RCC 7860 (cell line): ENCODE measurements at places on chromosomes 7 and 10.

DNA sequence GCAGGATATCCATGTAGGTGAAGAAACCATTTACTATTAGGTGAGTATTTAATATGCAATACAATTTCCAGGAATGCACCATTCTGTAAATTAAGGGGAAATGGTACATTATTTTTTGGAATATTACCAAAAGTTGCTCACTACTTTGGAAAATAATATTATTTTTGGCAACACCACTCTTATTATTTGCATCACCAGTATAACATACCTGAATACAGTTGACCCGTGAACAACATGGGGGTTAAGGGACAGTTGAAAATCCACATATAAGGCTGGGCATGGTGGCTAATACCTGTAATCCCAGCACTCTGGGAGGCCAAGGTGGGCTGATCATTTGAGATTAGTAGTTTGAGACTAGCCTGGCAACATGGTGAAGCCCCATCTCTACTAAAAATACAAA is 21.2 kb upstream of the FHIP2A start:
- DNase-seq, result no peak

- no peak for DNase-seq
These were observed 37.2 kb downstream of the PIK3AP1 start for GRCh38 chr10:96683065-96683464.

DNA sequence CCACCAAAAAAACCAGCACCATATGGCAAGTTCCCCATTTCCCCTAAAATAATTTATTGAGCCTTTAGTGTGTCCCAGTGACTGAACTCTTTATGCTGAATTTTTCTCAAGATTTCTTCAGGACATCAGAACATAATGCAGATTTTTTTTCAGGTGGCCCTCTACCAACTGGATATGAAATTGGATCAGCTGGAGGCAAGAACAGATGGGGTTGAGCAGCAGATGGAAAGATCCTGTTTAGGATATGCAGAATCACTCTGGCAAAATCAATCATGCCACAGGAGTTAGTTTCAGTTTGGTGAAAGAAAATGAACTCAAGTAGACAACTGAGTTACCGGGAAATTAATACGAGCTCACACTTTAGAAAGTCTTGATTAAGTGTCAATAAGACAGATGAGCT is 761.5 kb upstream of the C7orf33 start:
- DNase-seq, result no peak

- peak; percentile 85 for DNase-seq
These were observed 153.0 kb downstream of the WNT2 start for GRCh38 chr7:117169907-117170306.

- DNase-seq, result no peak
These were observed 142.4 kb downstream of the C1GALT1 start for GRCh38 chr7:7324698-7325097.

- DNase-seq, result no peak
These were observed 181.8 kb downstream of the CDK14 start for GRCh38 chr7:90777886-90778285.

GRCh38 chr10:69721690-69722310 is 79.9 kb upstream of the COL13A1 start:
- no peak for DNase-seq

DNA sequence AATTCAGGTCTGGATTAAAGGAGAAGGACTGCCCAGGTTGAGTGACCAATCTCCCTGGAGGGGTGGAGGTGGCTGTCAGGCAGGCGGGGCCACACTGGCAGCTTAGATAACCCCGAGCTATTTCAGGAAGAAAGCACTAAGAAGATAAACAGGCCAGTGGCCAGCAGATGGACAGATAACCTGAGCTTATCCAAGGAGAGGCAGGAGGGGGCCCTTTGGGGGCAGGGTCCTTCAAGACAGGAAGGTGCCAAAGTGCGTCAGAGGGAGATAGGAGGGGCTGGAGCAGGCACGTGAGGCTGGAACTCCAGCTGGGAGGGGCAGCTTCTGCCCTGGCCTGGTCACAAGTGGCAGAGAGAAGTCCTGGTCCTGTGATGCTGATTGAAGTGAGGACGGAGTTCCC is 29.8 kb upstream of the PODXL start:
- no peak for DNase-seq

GRCh38 chr10:75012471-75012870 is 99.0 kb upstream of the SAMD8 start:
- no peak for DNase-seq

GRCh38 chr7:2755531-2755930 is 67.5 kb downstream of the AMZ1 start:
- DNase-seq, result no peak

DNA sequence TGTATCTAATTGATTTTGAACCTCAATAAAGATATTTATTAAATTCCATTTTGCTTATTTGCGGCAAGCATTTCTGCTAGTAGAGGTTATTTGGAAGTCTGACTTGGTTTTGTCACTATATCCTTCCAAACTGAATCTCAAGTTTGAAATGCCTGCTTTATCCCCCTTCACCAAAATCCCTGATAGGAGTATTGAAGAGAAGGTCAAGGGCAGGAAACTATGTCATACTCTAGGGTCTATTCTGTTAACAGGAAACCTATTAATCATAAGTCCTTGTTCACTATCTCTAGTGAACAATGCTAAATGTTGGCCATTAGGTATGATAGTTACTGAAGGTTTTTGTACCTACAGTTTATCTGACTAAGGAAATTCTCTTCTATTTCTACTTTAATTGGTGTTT is 11.5 kb downstream of the GNAT3 start:
- DNase-seq, result no peak

DNA sequence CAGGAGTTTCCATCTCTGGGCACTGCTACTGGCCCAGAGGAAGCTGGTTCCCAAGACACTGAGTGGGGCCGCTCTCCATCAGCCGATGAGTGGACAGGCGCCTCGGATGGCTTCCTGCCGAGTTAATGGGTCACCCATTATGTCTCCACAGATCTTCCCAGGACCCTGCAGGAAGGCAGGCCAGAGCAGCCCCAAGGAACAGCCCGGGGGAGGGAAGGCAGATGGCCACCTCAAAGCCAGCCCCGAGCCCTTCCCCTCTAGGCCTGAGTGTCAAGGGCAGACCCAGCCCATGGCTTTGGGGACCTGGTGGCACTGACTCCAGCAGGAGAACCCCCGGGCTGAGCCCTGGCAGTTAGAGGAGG is 3.4 kb upstream of the LFNG start:
- DNase-seq, result peak; percentile 99

GRCh38 chr7:27300421-27300820 is 57.8 kb downstream of the EVX1 start:
- DNase-seq, result no peak

DNA sequence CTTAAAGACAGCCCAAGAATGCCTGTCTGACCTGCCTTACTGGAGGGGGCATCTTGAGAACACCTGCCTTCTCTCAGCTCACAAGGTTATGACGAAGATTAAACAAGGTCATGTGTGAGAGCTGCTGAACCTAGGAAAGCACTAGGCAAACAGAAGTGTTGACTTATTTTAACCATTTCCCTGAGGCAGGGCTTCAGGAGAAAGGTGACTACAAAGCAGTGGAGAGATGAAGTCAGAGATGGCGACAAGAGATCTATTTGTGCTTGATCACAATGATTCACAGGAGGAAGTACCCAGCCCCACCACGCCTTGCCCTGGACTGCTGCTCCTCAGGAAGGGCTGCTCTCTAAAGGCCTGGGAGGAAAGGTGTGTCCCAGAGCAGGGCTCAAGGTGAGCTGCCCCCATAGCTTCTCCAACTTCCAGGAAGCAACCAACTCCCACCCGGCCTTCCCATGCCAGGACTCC is 27.8 kb downstream of the STN1 start:
- DNase-seq, result no peak

- DNase-seq, result no peak
These were observed 37.5 kb upstream of the PIK3CG start for GRCh38 chr7:106827626-106828025.

DNA sequence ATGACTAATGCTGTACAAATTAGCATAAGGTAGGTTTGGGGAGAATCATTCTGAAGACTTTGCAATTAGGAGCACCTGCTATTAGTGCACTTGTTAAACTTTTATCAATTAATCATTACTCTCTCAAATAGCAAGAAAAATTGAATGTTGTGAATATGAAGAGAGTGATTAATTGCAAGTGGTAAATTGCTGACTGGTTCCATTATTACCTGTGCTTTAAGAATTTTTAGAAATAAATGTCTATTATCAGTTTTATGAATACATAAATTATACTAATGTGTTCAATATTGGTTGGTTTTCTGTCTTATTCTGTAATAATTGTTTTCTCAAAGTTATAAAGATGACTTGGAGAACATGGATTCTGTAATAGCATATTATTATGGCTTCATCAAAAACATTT is 47.3 kb upstream of the TMEM26 start:
- no peak for DNase-seq

- peak; percentile 80 for DNase-seq
These were observed 273.9 kb downstream of the TSPAN12 start for GRCh38 chr7:120583899-120584586.

- DNase-seq, result no peak
These were observed 11.3 kb upstream of the A1CF start for GRCh38 chr10:50896721-50897120.

DNA sequence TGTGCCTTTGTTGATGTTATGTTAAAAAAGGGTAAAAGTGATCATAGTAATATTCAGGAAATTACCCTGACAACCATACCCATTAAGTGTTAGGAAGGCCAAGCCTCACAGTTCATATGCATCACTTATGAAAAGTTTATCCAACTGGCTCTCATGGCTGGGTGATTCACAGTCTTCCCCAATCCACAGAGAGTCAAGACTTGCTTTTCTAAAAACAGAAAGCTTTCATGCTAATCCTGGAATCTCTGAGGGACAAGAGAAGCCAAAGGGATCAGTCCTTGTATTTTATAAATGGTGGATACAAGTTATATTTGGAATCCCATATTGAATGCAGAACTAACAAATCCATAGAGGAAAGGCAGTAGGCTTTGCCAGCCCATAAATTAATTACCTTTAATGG is 218.3 kb downstream of the JAZF1 start:
- no peak for DNase-seq

DNA sequence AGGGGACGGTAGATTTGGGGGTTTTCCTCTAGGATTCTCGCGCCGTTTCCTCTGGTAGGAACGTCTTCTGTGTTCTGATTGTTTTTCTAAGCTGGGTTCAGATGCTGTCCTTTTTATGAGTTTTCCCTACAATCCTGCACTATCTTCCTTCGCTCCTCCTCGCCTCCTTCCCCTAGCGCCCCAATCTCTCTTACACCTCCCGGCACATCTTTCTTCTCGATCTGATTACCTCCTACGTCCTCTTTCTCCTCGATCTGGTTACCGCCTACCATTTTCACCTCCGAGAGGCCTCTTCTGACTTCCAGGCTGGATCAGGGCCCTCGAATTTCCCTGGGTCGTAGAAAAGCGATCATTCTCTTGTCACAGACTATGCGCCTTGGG is 413 bp downstream of the BUD31 start:
- no peak for DNase-seq

DNA sequence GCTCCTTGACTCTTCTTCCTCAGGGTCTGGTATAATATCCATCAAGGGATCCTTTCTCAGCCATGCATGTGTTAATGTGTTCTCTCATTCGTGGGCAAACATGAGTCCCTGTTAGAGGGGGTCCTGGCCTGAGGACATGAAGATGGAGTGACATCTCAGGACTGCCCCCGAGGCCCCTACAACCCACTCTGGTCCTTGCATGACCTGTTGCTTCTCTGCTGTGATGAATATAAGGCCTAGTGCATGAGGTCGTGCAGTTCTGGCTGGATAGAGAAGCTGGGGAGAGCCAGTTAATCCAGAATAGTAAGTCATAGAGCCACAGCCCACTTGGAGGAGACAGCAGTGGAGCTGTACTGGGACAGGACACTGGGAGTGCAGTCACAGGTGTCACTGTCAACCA is 4.6 kb upstream of the VWC2 start:
- no peak for DNase-seq

- no peak for DNase-seq
These were observed 157.9 kb upstream of the INSYN2A start for GRCh38 chr10:127354255-127354654.

GRCh38 chr10:108465871-108466641 is 1301.5 kb upstream of the SORCS1 start:
- DNase-seq, result no peak

- no peak for DNase-seq
These were observed 74.7 kb downstream of the CACNB2 start for GRCh38 chr10:18214691-18215563.

DNA sequence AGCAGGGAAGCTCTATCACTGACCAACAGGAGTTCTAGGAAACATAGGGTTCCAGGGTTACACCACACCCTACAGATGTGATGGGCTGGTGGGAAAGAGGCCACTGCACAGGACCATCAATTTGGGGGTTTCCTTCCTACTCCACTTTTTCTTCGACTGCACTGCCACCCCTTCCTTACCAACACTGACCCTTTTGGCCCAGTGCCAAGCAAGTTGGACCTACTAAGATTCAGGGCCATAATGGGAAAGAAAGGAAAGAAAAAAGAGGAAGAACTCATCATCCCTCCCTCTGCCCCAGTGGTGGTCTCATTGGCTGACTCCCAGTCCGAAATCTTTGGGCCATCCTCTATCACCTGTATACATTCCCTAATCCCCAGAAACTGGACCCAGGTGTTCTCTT is 6.1 kb upstream of the PLEKHS1 start:
- DNase-seq, result no peak

DNA sequence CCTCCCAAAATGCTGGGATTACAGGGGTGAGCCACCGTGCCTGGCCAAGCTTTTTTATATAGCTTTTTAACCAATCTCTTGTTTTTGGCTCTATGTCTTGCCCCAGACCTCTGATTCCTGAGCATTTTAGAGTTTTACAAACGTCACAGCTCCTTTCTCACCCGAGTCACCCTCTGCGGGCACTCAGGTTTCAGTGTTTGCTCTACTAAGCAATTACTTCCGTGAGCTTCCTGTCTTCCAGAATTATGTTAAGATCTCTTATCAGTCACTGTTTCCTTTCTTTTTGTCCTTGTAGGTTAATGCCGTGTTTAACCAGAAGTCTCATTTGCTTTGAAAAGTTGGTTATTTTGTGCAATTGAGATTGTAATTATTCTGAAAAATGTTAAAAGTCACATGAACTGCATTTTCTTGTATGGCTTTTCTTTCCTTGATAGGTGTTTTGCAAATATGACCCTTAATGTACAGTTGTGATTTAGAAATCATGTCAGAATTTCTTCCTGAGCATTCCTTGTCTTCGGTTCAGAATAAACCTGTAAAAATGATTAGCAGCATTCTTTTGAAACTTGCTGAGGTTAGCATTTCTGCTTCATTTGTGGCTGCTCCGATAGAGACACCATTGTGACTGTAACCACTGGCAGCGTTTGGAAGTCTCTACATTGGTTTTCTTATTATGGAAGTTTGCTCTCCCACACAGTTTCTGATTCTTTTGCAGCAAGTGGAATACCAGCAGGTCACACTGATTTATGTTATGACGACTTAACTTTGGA is 4.5 kb upstream of the HKDC1 start:
- no peak for DNase-seq

GRCh38 chr7:103637094-103637493 is 191.1 kb upstream of the SLC26A5 start:
- DNase-seq, result peak; percentile 31
